ENCODE measurements at places on chromosomes 3 and 15.

DNA sequence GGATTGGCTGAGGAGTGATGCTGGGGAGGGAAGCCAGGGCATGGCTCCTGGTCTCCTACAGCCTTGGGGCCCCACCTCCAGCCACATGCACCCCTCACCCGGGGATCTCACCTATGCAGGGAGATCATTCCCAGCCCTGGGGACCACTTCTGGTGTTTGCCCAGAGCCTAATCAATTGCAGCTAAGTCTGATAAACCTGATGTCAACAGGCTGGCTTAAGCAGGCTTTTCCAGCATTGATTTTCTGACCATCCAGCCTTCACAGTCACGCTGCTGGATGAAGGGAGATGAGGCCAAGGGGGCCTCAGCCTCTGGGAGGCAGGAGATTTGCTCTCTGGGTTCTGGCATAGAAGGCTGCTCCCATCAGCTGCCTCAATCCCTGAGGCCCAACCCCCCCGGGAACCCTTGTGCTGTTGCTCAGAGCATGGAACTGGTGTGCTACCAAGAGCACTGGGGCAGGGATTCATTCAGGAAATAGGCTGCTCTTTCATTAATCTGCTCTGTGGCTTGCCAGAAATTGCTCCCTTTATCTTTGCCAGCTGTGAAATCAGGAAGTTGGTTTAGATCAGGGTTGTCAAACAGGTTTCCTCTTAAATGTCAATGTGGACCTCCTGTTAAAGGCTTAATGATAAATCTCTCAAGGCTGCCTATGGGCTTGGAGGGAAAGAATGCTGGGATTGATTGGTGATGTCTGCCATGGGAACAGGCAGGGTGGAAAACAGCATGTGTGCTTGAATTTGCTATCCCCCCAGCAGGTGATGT lies 19.0 kb downstream of the FAM3D start:
- DNase-seq: no peak

DNA sequence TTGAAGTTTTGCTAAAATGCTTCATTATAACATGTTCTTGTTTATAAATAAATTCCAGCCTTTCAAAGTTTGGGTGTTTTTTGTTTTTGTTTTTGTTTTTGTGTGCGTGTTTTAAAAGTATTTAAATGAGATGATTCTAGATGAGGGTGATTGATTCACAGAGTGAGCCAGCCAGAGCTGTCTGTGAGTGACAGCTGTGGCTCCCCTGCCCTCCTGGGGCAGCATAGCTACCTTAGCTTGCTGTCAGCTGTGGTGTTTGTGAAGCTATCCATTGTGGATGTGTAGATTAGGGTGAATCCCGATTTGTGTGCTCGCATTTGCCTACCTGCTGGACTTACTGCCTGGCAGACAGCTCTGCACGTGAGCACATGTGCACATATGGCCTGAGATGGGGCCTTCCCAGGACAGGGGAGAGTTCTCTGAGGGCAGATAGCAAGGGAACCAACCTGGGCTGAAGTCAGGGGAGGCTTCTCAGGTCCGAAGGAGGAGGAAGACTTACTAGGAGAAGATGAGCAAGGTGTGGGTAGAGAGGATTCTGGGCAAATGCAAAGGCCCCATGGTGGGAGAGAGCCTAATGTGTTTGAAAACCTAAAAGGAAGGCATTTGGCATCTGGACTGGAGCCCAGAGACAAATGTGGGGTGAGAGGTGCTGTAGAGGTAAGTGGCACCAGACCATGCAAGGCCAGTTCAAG lies 124.2 kb downstream of the EEFSEC start:
- no peak for DNase-seq

GRCh38 chr3:56683122-56683817 lies at the start of gene TASOR:
Gene TASOR (minus strand): TSS chr3:56683265. CDS start chr3:56683006, 259 bp downstream.
- DNase-seq: peak; percentile 76

GRCh38 chr15:41259546-41260189 lies 28.6 kb downstream of the CHP1 start:
- no peak for DNase-seq

- no peak for DNase-seq
These were observed 17.4 kb downstream of the LRIG1 start for GRCh38 chr3:66483409-66483906.

DNA sequence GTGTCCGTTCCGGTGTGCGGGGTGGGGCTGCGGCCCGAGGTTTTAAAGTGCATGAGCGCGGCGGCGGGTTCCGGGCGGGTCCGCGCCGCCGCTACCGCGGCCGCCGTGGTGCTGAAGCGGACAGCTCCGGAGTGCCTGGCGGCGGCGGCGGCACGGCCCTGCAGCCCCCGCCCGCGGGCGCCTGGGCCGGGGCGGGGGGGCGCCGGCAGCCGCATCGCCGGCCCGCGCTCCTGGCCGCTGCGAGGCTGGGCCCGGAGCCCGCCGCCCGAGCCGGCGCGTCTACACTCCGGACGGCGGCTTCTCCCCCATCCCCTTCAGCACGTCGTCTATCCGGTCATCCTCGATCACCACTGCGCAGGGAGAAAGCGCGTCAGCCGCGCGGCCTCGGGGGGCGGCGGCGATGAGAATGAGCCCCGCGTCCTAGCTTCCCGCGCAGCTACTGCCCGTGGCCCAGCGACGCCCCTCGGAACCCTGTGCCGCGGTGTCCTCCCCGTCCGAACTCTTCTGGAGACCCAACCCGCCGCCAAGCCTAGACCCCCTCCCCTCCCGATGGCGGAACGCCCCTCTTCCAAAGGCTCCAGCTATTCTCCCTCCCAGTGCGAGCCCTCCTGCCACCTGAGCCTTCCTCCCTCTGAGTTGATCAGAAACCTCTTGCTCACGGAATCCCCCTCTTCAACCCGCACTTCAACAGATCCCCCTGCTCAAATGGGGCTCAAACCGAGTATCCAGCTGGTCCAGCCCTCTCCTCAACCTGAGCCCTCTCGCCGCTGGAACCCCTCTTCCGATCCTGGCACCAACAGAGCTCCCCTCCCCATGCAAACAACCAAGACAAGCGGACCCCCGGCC lies 1.3 kb downstream of the CAMK2N2 start:
- no peak for DNase-seq

GRCh38 chr3:46853441-46854415 lies 9.5 kb downstream of the MYL3 start:
- DNase-seq: no peak

DNA sequence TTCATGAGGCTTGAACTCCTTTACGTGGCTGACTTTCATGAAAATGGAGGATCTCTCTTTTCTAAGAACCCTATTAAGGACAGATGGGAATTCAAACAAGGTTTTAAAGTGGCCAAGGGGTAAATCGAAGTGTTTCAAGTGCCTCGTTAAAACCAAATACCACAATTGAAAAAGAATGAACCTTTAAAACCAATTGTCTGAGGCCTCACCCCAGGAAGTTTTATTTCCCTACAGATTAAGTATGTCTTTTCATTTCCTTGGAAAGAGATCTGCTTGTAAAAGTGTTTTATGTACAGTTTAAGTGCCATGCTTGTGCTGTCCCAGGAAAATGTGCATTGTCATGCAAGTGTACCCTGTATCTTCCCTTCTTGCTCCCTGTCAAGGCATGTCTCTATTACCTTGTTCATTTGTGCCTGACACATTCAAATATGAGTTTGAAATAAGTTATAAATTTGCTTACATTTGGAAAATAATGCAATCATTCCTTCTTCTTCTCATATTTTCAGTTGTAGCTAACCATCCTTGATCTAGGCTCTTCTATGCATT lies 138.7 kb downstream of the ZPLD1 start:
- no peak for DNase-seq

GRCh38 chr15:71712182-71712581 lies 98.2 kb upstream of the NR2E3 start:
- no peak for DNase-seq

DNA sequence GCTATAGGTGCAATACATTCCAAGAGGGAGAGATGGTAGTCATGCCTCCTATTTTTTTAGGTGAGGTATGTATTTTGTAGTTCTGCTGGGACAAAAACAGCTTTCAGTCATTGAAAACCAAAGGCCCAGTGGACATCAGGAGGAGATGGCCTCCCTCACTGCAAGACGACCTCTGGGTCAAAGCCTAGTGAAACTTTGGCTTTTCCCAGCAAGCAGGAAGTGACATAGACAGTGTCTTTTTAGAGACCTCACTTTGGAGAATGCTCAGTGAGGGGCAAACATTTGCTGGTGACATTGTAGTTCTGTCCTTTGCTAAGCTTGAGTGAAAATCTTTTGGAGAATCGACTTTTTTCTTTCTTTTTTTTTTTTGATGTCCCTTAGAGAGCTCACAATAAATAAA lies 27.3 kb downstream of the LIPC start:
- no peak for DNase-seq

GRCh38 chr15:40063563-40064011 lies 24.6 kb upstream of the SRP14 start:
- no peak for DNase-seq
